MM.1S (cell line): ENCODE measurements at places on chromosomes 1 and 21.
A peak's percentile ranks its signal among the peaks of the same experiment; 100 is the strongest.

GRCh38 chr21:42013376-42013775 lies 3.2 kb upstream of the ZBTB21 start:
- DNase-seq = no peak

- DNase-seq = no peak
Observed at GRCh38 chr1:38745476-38746401, 113.8 kb downstream of the RRAGC start.

DNA sequence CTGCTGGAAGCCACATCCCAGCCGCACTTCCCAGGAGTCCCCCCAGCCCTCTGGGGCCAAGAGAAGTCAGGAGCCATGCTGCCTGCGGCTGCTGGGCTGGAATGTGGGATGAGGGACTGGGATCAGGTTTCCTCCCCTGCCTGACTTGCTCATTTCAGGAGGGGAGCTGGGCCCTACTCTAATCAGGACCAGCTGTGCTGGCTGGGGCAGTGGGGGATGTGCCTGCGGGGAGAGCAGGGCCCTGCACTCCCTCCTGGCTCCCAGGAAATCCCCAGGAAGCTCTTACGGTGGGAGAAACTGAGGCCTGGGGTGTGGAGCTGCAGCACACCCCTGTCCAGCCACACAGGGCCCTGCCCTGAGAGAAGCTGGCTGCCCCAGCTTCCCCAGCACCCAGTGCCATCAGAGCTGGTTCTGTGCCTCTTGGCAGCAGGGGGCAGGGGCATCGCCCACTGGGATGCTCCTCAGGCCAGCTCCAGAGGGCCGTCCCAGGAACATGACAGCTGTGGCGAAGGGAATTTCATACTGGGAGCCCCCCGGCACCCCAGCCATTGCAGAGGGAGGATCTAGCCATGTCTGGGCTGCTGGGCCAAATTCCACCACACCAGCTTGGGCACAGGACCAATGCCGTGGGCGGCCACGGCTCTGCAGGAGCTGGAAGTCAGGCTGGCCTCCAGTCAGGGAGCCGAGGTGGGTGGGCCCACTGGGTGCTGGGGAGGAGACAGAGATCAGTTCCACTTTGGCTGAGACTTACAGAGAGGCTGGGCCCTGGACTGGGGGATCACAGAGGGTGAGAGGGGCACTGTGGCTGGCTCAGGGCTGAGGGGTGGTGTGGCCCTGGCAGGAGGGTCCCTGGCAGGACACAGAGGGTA lies 21.3 kb upstream of the PRSS38 start:
- no peak for DNase-seq

DNA sequence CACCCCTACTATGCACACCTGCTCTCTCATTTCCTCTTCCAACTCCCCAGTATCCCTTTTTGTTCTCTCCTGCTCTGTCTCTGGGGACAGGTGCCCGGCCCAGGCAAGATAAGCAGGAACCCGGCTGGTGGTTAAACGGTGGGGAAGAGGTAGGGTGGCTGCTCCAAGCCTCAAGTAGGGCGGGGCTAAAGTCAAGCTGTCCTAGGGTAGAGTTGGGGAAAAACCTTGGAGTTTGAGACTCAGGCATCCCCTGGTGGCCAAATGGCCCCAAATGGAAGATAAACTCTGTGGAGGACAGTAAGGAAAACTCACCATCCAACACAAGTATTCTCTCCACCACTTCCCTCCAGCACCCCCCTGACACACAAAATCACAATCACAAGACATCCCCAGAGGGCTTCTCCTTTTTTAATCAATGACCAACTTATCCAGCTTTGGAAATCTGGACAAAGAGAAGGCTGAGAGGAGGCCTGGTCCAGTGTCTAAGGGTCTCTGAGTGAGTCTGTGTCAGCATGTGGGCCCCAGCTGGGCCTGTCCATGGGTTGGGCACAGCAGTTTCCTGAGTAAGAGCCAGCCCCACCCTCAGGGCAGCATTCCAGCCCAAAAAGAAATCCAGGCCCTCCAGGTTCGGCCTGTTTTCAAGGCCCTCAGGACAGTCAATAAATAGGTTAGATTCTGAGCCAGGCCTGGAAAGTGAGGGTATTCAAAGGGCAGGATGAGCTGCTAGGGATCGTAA lies 9.8 kb downstream of the POMGNT1 start:
- DNase-seq = no peak

GRCh38 chr1:1001057-1001783 lies 1.3 kb upstream of the HES4 start:
- no peak for DNase-seq

- no peak for DNase-seq
Observed at GRCh38 chr1:107777664-107778047, 187.3 kb downstream of the VAV3 start.

GRCh38 chr21:34023691-34024373 lies 49.5 kb upstream of the MRPS6 start:
- no peak for DNase-seq

GRCh38 chr1:151012684-151013471 lies 4.6 kb downstream of the PRUNE1 start:
- DNase-seq = no peak

GRCh38 chr1:225845571-225846259 lies 35.8 kb downstream of the EPHX1 start:
- DNase-seq = no peak

GRCh38 chr1:220124542-220124941 lies 30.6 kb downstream of the IARS2 start:
- DNase-seq = no peak

GRCh38 chr1:91526496-91526895 lies 25.8 kb downstream of the CDC7 start:
- DNase-seq = no peak

GRCh38 chr1:63794939-63795378 lies 21.1 kb downstream of the ROR1 start:
- no peak for DNase-seq

GRCh38 chr1:3018051-3018471 lies 3.2 kb upstream of the ACTRT2 start:
- DNase-seq = no peak

DNA sequence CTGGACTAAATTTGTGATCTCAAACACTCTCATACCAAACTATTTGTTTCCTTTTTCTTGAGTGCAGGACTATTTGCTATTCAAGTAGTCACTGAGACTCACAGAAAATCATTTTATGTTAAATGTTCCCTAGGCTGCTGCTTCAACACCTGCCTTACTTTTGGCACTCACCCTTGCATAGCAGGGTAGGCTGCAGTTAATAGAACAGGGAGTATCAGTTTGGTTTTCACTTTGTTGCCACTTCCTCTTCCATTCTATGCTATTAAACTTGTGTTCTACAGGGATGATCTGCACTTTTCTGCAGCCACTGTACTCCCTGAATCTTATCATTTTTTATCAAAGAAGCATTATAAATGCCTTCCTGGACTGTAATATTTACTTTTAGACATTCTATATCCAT lies 148.7 kb upstream of the PRMT6 start:
- DNase-seq = peak; percentile 42

DNA sequence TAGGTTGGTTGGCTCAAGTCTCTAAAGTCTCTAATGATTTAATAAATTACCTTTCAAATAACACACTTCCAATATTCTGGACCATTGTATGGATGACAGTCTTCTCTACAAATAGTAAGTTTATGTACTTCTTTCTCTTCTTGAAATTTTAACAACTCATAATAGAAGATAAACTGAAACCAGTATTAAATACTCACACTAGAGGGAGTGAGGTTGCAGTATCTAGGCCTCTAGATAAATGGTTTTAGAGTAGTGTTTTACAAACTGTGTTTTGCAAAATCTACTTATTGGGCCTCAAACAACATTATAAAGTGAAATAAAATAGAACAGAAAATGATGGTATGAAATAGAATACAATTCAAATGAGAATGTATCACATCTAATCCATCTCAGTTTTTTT lies 479.9 kb upstream of the BRINP3 start:
- no peak for DNase-seq

- DNase-seq = no peak
Observed at GRCh38 chr1:46465981-46466476, 23.6 kb upstream of the DMBX1 start.

- DNase-seq = no peak
Observed at GRCh38 chr1:93701629-93702028, 20.0 kb upstream of the BCAR3 start.

DNA sequence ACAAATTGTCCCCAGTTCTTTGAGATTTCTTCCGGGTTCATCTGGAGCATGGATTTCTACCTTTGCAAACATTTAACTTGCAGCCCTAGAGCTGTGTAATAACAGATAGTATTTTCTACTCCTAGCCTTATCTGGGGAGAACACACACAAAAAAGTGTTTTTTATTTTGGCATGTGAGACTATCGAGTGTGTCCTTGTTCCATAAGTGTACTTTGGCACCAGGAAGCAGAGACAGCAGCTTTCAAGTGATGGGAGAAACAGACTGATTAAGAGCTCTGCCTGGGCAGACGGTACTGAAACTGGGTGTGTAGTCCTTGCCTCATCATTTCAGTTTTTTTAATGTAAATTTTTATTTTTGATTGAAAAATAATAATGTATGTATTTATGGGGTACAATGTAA lies 297.4 kb downstream of the ST6GALNAC3 start:
- no peak for DNase-seq
